ENCODE measurements at places on chromosomes 5 and 9.

DNA sequence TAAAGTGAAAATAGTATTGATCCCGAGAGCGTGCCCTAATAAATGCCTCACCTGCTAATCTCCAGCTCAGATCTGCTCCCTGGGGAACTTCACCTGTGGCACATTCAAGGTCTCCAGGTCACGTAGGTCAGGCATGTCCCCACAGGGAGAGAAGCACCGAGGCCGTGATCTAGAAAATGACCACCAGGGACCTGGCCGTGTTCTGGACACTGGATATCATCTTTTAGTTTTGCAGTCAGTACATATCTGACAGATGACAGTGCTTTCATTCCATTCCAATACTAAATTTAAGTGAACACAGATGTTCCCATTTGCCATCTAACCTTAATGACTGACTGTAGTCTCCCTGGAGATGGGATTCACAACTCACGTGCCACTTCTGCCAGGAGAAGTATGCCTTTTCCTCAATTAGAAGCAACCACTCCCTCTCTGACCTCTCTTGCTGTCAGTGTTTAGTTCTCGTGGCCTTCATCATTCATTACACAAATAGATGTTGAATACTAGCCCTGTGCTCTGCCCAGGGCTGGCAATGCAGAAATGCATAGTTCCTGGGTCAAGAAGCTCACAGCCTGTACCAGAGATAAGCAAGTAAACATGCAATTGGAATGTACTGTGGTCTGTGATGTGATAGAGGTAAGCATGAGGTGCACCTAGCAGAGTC is 276.5 kb downstream of the NTRK2 start:
- no peak for DNase-seq

- DNase-seq = peak; percentile 14
These were observed 81.1 kb downstream of the RMI1 start for GRCh38 chr9:84061613-84062193.

- DNase-seq = no peak
These were observed 25.7 kb downstream of the HMGCS1 start for GRCh38 chr5:43287493-43287892.

GRCh38 chr9:78930281-78930680 is 633.4 kb downstream of the PSAT1 start:
- DNase-seq = no peak

DNA sequence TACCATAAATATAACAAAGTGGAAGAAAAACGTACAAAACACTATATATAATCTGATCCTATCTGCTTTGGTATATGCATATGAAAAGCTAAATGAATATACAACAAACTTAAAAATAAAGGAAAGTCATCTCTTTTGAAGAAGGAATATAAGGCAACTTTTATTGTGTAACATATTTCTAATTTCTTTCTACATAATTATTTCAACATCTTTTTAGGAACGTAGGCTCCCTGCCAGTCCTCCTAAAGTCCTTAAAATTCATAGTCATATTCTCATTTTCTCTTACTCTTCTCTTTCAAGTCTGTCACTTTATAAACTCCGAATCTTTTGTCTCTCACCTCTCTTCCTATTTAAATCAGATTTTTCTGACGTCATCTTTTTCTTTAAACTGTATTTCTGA is 9.6 kb downstream of the DEPDC1B start:
- no peak for DNase-seq
